ENCODE measurements at places on chromosomes 3 and 15.

DNA sequence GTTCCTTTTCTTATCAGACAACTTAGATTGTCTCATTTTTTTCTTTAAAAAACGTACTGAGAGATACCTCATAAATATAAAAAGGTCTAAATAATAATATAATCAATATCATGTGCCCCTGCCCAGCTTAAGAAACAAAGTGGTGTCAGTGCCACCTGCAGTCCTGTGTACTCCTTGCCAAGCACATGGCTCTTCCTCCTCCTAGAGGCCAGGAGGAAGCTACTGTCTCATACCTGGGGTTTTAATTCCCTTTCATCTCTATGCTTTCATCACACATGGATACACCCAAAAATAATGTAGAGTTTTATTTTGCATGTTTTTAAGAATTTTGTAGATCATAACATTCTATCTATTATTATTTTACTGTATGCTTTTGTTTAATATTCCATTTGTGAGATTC lies 98.6 kb upstream of the C15orf61 start:
- ATAC-seq = no peak

GRCh38 chr3:12541625-12542024 lies 3.7 kb downstream of the MKRN2OS start:
- peak; percentile 55 for ATAC-seq

- no peak for ATAC-seq
These were observed 9.7 kb upstream of the NMNAT3 start for GRCh38 chr3:139687431-139687830.

GRCh38 chr3:62833538-62833937 lies 41.7 kb downstream of the CADPS start:
- ATAC-seq = peak; percentile 74

DNA sequence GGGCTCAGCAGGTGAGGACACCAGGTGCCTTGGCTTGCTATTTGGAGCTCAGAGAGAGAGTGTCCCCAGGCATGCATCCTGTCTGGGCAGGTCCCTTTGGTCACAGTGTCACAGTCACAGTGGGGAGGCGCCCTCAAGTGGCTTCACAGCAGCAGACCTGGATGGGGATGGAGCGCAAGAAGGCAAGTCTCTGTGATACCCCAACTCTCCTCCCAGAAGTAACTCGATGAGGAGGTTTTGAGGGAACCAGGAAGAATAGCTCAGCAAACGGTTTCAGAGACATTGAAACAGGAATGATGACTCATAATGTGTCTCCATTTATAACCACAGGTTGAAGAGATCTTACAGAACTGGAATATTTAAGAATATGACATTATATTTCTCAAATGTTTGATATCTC lies 66.5 kb upstream of the SH3GL3 start:
- peak; percentile 69 for ATAC-seq

DNA sequence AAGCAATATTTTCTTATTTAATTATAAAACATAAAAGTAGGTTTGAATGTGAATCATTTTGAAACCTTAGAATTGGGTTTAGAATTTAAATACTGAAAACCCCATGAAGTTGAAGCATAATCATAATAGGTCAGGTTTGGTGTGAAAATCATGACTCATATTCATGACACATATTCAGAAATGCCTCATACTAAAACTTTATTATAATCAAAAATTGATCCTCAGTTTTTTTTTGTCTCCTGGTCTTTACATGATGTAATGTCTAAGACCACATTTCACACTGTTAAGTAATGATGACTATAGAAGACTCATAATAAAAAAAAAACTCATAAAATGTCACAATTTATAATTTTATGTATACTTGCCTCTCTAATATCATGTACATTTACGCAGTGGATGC lies 190.4 kb downstream of the FOXP1 start:
- no peak for ATAC-seq

DNA sequence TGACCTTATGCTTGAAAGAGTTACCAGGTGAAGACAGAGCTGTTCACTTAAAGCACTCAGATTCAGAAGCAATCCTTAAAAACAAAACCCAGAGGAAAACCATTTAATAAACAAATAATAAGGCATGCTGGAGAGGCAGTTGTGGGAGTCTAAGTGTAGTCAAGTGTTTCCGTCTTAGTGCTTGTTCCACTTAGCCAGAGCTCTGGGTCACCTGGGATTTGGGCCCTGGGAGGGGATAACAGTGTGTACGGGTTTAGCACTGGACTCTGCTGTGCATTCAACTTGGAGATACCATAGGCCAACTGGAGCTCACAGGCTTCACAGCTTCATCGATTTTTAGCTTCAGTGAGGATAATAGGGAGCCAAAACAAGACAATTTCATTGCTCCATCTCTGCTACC lies 444.6 kb downstream of the CNTN4 start:
- no peak for ATAC-seq

DNA sequence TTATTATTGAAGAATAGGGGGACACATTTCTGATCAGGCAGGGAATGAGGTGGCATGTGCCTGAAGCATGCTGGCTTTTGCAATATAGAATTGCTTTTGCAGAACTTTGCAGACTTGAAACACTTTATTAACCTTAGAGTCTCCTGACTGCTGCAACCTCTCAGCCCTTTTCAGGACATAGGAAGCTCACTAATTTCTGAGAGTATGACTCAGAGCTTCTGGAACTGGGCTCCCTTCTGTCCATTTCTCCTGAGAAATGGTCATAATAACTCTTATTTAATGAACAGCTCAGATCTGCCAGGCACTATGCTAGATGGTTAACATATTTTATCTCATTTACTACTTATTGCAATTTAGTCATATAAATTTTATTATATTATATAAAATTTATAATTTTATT lies 38.6 kb upstream of the DGKG start:
- ATAC-seq = peak; percentile 83

DNA sequence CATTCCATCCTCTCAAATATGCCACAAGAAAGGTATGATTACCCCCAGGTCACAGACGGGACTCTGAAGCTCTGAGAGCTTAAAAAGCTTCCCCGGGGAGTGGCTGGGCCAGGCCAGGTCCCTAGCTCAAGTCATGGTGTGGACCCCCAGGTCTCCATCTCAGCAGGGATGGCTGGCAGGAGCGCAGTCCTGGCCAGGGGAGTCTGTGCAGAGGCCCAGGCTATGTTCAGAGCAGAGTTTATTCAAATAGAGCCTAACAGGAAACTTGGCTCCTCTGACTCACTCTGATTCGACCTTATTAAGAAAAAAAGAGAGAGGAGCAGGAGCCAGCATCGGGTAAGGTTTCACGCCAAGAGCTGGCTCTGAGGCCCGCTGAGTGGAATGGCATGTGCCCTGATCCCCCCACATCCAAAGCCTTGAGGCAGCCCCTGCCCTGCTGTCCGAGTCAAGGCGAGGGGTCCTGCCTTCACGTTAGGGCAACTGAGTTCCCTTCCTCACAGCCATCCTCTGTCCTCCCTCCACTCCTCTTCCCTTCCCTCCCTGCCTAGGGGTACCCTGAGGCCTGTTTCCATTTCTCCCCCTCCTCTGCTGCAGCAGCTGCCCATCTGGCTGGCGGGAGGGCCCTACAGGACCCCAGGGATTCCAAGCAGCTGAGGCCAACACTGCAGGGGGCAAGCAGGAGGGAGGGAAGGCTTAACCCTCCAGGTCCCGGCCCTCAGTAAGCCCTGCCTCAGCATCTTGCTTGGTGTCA lies 1.9 kb upstream of the LOXL1 start:
- peak; percentile 84 for ATAC-seq

DNA sequence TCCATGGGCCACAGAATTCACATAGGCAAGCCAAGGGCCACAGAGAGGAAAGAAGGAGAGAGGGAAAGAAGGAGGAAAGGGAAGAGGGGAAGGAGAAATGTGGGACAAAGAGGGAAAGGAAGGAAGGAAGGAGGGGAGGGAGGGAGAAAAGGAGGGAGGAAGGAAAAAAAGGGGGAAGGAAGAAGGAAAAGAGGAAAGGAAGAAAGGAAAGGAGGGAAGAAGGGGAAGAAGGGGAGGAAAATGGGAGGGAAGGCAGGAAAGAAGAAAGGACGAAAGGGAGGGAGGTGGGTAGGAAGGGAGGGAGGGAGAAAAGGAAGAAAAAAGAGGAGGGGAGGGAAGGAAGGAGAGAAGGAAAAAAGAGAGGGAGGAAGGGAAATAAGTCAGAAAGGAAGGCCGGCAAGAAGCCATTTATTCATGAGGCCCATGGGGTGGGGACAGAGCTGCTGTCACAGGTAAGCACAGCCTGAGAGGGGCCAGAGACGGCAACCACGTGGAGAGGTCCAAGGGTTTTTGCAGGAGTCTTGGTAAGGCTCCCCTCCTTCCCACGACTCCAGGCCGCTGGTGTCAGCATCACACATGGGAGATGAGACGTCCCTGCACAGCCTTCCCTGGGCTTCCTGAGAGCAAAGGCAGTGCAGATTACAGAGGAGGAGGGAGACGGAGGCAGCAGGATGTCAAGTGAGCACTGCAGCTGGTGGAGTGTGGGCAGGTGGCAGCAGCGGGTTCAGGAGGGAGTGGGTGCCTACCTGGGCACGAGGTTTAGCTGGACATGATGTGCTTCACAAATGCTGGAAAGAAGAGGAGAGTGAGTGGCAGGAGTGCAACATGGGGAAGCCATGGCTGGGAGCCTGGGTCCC lies 5.5 kb downstream of the MYL3 start:
- ATAC-seq = no peak

DNA sequence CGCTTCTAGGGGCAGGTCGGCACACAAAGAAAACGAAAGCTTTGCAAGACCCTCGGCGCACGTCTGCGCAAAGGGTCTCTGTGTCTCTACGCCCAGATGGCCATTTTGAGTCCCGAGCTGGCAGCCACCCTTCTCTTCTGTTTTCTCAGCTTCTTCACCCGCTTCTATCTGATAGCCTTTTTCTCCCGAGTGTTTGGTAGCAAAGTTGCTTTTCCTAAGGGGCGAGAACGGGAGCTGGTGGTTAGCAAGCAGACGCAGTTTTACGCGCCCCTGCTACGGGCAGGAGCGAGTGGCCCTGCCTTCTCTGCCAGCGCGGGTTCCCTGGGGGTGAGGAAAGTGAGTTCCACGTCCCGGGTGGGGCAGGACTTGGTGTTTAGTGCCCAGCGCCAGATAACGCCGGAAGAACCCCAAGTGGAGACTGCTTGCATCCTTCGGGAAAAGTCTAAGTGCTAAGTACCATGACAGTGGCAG lies 2.9 kb upstream of the MKRN2 start:
- ATAC-seq = peak; percentile 2

DNA sequence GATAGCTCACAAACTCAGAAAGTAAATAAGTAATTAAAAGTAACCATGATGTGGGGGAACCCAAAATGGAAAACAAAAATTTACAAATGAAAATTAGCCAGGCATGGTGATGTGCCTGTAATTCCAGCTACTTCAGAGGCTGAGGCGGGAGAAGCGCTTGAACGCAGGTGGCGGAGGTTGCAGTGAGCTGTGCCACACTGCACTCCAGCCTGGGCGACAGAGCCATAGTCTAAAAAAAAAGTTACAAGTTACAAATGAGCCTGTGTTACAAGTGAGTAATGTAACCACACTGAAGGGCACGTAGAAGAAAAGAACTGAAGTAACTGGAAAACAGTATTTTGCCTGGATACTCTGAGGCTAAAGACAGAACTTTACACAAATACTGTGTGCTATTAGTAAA lies 11.3 kb downstream of the EXOSC7 start:
- no peak for ATAC-seq

DNA sequence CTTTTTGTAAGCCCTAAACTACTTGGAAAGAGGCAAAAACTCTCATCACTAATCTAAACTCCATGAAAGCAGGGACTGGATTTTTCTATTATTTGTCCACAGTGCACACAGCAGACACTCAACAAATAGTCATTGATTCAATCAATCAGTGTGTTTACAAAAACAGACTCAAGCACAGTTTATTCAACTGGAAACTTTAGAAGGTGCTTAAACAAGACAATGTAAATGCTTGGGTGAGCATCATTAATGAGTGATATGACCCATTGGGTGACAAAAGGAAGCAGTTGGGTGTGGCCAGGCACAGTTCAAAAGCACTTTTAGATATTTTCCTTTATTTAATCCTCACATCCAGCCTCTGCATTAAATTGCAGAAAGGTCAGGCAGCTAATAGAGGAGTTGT lies 32.0 kb upstream of the PPP4R2 start:
- no peak for ATAC-seq

DNA sequence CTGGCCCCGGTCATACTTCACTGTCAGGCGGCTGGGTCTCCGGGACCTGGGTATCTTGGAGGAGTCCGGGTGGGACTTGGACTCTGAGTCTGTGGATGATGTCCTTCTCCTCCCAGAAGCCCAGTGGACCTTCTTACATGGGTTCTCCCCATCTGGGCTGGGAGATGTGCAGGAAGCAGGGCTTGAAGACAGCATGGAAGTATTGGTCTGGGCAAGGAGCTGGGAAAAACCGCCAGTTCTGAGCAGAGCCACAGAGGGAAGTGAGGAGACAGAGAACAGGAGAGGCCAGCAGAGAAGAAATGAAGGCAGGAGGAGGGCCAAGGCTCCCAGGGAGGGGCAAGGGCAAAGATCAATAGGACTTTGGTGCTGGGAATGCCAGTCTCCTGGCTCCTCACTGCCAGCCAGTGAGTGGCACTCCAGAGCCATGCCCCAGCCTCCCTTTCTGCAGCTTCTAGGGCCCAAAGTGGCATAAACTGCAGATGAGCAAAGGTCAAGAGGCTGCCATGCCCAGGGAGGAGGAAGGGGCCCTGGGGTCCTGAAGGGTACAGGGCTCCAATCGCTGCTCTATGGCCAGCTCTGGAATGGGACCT lies at the start of gene PPP1R14D:
Gene PPP1R14D (minus strand): TSS at position 262 of the 590 bp plus-strand sequence. CDS start 67 bp downstream, at position 195.
- no peak for ATAC-seq

GRCh38 chr3:146505516-146505915 lies 36.2 kb upstream of the PLSCR2 start:
- ATAC-seq = no peak

DNA sequence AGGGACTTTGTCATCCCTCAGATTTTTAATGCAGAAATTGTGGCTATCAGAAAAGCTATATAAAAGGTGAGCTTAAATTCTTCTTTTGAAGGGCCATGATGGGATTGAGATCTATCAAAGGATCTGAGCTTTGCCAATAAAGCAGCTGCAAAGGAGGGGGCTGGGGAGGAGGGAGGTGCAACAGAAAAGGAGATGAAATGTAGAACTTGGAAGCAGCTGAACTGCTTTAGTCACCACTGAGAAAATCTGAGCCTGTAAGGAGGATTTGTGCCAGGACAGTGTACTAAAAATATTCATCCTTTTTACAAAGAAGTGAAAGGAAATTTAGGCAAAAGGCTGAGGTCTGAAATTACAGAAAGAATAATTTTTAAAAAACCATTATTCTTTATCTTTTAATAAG lies 10.4 kb downstream of the TSPAN3 start:
- peak; percentile 61 for ATAC-seq

DNA sequence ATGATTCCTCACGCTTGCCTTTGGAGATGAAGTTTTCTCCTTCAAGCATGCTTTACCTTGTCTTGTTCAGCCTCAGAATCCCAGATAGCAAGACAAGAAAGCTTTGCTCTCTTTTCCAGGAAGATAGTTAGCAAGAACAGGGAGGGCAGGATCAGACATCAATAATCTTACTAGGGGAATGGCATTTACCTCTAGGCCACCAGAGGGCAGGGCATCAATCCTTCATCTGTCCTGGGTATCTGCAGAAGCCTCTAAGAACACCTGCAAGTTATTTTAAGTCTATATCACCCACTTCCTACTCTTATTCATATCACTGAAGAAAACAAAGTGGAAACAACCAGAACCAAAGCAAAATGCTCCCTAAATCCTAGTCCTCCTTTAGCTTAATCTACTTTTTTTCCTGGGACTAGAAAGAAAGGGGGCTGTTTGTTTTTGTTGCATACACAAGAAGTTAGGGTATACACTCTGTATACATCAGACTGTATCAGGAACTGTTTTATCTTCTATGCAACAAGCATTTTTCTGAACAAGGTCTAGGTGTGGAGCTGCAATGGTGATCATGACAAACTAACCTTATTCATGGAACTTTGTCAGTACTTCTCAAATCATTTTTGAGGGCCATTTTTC lies 862.5 kb downstream of the CADM2 start:
- peak; percentile 83 for ATAC-seq

GRCh38 chr15:98124581-98124980 lies 164.1 kb downstream of the ARRDC4 start:
- ATAC-seq = no peak

GRCh38 chr3:31762888-31763351 lies 218.1 kb downstream of the OSBPL10 start:
- no peak for ATAC-seq
